Stimulated activated naive CD8-positive, alpha-beta T cell treated with anti-CD3 and anti-CD28 coated beads, Interleukin-15, Interleukin-2, amounts not matched to agents 100 U/mL and 50 U/mL, for 24 hours (primary cell): ENCODE measurements at places on chromosomes 7 and 10.

- peak; percentile 56 for DNase-seq
These were observed 4.4 kb upstream of the PDLIM1 start for GRCh38 chr10:95295031-95295755.

GRCh38 chr7:16934722-16935340 lies 53.0 kb upstream of the AGR3 start:
- peak; percentile 22 for DNase-seq

DNA sequence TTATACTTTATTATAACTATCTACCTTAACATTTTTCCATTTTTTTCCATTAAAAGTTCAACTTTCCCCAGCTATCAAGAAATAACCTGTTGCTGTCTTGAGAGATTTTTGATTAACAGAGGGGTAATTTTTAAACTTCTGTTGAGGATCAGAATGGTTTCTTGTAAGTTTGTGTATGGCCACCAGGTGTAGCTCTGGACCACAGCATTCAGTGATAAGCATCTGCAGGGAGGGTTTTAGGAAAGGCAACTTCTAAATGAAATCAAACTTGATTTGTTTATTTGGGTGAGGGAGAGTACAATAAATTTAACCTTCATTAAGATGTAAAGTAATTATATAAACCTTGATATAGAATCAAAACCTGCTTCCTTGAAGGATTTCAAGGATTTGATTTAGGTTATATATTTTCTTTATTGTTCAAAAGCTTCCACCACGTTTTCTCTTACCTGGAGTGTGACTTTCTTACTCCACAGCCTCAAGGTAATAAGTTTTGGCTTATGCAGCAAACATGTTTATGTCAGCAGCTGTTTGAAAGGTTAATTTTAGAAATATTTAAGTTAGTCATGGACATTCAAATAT lies 153.3 kb downstream of the STK31 start:
- DNase-seq: peak; percentile 19

- DNase-seq: no peak
These were observed 68.7 kb downstream of the GTF2IRD1 start for GRCh38 chr7:74522281-74522905.

DNA sequence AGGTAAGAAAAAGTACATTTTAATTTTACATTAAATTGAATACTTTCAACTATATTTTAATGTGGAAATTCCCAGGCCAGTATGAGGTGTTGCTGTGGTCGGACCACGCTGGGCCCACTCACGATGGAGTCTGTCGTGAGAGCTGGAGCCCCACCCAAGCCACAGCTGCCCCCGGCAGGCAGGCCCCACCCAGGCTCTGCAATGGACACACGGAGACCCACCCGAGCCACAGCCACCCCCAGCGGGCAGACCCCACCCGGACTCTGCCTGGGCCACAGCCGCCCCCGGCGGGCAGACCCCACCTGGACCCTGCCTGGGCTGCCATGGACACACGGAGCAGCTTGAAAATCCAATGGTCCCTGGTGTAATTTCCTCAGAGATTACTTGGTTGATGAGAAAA lies 141.3 kb downstream of the PTPRN2 start:
- no peak for DNase-seq

- no peak for DNase-seq
These were observed 232.9 kb upstream of the CCDC6 start for GRCh38 chr10:60139290-60139689.

- DNase-seq: no peak
These were observed 220.9 kb upstream of the PPP2R2D start for GRCh38 chr10:131679926-131680325.

DNA sequence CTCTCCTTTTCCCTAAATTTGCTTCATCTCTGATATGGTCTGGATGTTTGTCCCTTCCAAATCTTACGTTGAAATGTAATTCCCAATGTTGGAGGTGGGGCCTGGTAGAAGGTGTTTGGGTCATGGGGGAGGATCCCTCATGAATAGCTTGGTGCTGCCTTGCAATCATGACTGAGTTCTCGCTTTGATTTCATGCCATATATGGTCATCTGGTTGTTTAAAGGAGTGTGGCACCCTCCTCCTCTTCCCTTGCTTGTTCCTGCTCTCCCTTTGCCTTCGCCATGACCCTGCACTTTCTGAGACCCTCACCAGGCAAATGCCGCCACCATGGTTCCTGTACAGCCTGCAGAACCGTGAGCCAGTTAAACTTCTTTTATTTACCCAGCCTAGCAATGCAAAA lies 14.5 kb downstream of the NOBOX start:
- DNase-seq: no peak

- DNase-seq: no peak
These were observed 9.3 kb downstream of the ITGA8 start for GRCh38 chr10:15710455-15710854.

DNA sequence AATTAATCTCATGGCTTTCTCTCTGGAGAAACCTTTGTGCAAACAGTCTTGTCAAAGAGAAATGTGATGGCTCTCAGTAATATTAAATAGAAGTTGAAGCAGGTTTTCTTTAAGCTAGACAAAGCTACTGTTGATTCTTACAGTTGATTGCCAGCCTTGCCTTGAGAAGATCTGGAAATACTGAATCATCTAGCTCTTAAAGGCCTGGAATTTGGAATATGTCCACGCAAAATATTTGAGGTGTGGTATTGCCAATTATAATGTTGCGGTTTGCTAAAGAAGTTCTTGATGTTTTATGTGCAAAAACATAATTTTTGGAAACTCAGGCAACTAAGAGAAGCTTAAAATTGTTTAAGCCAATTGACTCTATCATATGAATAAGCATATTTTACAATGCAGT lies 371.9 kb downstream of the PHF14 start:
- DNase-seq: no peak

- no peak for DNase-seq
These were observed 48.6 kb downstream of the CUL2 start for GRCh38 chr10:35041502-35041879.

GRCh38 chr10:87850742-87851205 lies 12.6 kb downstream of the KLLN start:
- peak; percentile 56 for DNase-seq

- DNase-seq: no peak
These were observed 3.4 kb upstream of the WDR86 start for GRCh38 chr7:151413241-151413640.

DNA sequence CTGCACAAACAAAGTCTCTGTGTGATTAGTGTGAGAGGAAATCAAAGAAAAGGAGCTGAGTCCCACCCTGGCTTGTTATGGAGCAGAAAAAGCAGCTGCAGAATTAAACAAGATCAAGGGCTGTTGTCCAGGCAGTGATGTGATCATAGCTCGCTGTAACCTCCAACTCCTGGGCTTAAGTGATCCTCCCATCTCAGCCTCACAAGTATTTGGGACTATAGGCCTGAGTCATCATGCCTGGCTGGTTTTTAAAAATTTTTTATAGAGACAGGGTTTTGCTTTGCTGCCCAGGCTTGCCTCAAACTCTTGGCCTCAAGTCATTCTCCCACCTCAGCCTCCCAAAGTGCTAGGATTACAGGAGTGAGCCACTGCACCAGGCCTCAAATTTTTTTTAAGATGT lies 88.9 kb downstream of the IPMK start:
- no peak for DNase-seq

- no peak for DNase-seq
These were observed 9.5 kb downstream of the RNF32 start for GRCh38 chr7:156650042-156650441.

DNA sequence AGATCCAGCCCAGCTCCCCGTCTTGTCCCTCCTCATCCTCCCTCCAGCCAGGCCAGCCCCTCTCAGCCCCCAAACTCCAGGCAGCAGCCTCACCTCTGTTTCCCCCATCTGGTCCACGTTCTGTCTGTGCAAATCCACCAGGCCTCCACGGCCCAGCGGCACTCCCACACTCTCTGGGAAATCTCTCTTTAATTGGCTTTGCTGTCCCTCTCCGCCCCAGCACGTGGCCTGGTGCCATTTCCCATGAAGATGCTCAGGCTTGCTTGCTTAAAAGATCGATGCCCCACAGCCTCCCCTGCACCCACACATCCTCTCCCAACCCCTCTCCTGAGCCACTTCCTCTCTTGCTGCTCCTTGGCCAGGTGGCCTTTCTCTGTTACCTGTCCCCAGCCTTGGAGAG lies 39.3 kb downstream of the PRF1 start:
- no peak for DNase-seq

DNA sequence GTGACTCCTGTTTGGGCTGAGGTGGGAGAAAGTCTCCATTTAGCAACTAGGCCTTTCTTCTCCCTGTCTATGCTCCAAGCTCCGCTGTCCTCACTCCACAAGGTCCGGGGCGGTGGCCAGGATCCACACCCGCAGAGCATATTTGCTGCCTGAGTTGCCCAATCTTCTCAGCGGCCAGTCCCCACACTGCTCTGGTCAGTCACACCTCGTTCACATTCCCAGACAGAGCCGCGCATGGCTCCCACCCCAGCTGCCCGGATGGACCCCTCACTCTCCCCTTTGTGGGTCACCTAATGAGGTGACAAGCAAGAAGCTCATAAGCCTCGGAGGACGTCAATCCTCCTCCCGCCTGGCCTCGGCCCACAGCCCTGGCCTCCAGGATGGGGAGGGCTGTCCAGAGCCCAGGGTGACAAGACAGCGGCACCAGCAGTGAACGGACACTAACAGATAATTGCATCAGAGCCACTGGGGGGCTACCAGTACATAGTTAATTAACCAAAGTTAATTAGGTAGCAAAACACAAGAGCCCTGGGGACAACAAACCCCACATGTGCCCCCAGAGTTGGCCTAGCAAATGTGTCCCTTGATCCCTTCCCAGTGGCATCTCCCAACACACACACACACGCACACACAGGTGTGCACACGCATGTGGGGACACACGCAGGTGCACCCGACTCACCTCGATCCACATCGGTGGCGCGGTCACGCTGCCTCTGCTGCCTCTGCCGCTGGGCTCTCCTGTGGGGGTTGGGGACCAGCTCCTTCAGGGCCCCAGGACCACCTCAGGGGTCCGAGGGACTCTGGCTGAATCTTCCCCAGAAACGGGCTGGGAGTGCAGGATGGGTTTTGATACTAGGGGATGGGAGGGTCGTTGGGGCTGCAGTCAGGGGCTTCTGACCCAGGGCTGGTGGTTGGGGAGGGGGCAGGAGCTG lies 11.8 kb downstream of the EPHA1 start:
- no peak for DNase-seq

DNA sequence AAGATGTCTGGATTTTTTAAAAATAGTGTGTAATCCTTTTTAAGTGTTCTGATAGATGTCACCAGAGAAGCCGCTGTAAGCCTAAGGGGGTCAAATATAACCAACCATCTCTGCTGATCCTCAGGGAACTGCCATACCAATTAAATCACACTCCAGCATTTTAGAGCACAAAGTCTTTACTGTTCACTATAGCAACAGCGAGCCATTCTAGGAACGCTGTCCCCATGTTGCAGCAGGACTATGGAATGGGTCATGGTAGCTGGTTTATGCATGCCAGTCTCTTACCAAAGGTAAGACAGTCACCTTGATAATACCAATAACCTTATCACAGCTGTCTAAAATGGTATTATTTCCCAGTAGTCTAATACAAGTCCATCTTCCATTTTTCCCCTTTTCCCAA lies 33.5 kb downstream of the TRIM24 start:
- no peak for DNase-seq

- no peak for DNase-seq
These were observed 124.9 kb upstream of the RHEB start for GRCh38 chr7:151644554-151644953.

GRCh38 chr10:29618341-29619171 lies 16.2 kb downstream of the SVIL start:
- no peak for DNase-seq

DNA sequence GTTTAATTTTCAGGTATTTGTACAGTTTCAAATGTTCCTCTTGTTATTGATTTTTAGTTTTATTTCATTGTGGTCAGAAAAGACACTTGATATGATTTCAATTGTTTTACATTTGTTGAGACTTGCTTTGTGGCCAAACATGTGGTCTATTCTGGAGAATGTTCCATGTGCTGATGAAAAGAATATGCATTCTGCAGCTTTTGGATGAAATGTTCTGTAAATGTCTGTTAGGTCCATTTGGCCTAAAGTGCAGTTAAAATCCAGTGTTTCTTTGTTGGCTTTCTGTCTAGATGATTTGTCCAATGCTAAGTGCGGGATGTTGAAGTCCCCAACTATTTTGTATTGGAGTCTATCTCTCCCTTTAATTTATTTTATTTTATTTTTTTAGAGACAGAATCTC lies 70.5 kb downstream of the ZNF503 start:
- no peak for DNase-seq

- DNase-seq: no peak
These were observed 8.5 kb downstream of the UNC5B start for GRCh38 chr10:71220689-71221540.

DNA sequence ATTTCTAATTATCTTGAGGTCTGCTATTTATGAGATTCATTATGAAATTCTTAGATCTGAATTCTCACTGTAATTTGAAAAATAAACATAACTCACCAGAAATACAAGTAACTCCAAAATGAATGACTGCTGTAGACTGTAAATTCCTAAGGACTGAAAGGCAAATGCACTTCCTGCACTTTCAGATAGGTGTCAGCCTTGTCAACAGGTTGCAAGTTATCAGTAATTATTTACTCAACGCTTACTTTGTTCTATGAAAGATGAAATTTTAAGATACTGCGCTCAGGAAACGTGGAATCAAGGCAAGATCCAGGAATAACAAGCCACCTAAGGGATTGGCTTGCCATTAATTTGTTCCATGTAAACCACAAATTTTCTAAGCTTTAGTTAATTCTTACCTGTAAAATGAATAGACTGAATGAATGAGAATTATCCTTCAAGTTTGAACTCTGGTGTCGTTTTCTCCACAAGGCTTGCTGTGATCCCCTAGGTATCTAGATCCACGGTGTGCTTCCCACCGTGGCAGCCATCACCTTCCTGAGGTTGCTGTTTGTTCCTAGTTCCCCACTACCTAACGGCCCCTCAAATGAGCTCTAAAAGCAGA lies 12.6 kb downstream of the DHX32 start:
- DNase-seq: peak; percentile 10

GRCh38 chr10:86684331-86685097 lies 16.2 kb downstream of the LDB3 start:
- no peak for DNase-seq

- no peak for DNase-seq
These were observed 80.0 kb upstream of the PRKAR2B start for GRCh38 chr7:106964466-106964865.

- no peak for DNase-seq
These were observed 10.3 kb downstream of the GRID1 start for GRCh38 chr10:86356296-86356695.

GRCh38 chr10:125206623-125207022 lies 46.3 kb upstream of the CTBP2 start:
- DNase-seq: no peak

DNA sequence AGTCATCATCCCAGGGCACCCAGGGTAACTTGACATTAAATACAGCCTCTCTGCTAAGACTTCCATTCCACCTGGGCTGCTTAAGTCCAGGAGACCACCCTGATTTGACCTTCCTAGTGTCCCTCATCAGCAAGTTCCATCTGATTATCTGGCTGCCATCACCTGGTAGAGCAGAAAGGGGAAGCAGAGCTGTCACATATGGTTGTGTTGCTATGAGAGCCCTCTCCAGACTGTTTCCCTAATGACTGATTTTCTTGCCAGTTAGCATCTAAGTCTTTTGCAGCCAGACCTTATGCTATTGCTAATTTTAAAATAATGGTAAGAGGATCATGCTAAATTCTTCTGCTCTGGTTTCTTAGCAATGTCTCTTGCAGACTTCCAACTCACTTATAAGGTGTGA lies 38.7 kb downstream of the KCNH2 start:
- no peak for DNase-seq
